Bronchial epithelial cell (primary cell): ENCODE measurements at places on chromosomes 16 and 17. TPM values are rescaled to one million over a fixed set of nuclear protein-coding genes. Genes with fewer than 3 reads are reported as not detected.

GRCh38 chr17:2701161-2701995, 10.2 kb downstream of the CLUH start:
- no peak for DNase-seq

DNA sequence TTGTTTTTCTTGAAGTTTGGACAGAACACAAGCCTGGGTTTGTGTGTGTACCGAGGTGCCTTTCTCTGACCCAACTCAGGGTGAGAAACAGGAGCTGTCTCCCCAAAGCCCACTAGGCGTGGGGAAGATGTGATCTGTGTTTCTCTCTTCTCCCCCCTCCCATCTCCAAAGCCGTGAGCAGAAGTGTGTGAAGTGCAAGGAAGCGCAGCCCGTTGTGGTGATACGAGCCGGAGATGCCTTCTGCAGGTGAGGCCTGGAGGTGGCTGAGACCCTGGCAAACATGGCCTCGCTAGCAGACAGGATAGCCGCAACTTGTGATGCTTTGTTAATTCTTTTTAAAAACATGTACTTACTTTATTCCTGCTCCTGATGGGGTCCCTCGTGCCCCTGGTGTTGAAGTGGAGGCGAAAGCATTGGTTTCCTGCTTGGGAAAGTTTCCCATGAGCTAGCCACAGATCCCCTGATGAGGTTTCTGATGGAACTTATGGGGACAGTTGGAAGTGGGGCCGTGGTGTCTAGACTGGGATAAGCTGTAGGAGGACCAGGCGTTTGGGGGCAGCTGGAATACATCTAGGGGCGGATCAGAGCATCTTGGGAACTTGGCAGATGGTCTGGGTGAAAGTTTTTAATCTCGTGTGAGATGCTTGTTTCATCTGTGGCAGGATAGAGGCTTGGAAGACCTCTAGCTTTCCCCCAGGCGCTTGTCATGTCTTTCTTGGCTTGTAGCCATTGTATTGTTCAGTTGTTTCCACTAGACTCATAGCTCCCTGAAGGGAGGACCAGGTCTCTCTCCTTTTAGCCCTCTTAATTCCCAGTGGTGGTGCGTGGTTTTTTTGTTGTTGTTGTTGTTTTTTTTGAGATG, 893 bp downstream of the CTU2 start:
- no peak for DNase-seq

PSMC3IP gene
- 1.3 and 2.0 TPM in 2 replicates for total RNA-seq

- DNase-seq = peak; percentile 62
These were observed 31.4 kb upstream of the PMFBP1 start for GRCh38 chr16:72203401-72203800.

IL17C gene
- total RNA-seq = under 0.01 TPM in 1 of 2 replicates, not detected in the other

DOK4 gene
- 17.6 and 23.7 TPM in 2 replicates for total RNA-seq

- DNase-seq = no peak
These were observed 56.2 kb downstream of the PGS1 start for GRCh38 chr17:78434455-78435329.
